T-cell (primary cell): ENCODE measurements at places on chromosomes 13 and 19. TPM values are rescaled to one million over a fixed set of nuclear protein-coding genes. Genes with fewer than 3 reads are reported as not detected.

GRCh38 chr19:10712754-10713153 is 5.1 kb upstream of the DNM2 start:
- no peak for DNase-seq

GRCh38 chr19:14187561-14187960 is 18.4 kb downstream of the ADGRL1 start:
- DNase-seq, result no peak

The MBD3L3 gene
- total RNA-seq, result not detected

DNA sequence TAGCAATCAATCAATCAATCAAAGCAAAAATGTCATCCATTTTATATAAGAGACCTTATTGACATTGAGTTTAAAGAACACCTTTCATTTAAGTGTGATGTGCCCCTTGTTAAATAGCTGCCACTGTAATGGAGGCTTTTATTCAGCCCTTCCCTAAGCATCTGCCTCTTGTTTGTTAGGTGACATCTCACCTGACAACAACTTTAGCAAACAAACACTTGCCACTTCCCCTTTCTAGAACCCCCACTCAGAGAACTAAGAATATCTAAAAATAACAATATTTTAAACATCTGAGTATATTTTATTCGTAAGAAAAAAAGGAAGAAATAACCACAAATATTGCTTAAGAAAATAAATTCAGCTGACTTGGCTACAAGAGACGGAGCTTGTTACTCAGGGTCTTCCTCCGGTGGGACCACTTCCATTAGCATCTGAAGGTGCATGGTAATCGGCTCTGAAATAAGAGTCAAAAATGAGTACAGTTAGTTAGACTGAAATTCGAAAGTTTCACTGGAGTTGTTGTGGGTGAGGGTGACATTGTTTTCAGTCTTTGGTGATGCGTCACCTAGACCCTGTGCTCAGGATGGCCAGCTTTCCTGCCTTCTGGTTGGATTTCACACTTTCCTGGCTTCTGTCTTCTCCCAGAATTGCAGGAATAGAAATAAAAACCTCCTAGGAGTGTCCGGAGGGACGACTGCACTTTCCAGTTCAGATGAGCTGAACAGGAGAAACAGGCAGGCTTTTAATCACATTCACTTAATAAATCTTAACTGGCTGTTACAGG is 39.1 kb downstream of the SLC7A9 start:
- no peak for DNase-seq

GRCh38 chr19:39110263-39110967 is 15.2 kb upstream of the PAK4 start:
- DNase-seq, result peak; percentile 74

GRCh38 chr19:10417541-10418234 is 2.6 kb upstream of the PDE4A start:
- DNase-seq, result no peak

The DCT gene
- total RNA-seq, result 0.53 TPM

The ZNF628 gene
- total RNA-seq, result 24.1 TPM

GRCh38 chr13:85638815-85639393 is 160.3 kb downstream of the SLITRK6 start:
- DNase-seq, result no peak

The OR7A10 gene
- not detected for total RNA-seq

DNA sequence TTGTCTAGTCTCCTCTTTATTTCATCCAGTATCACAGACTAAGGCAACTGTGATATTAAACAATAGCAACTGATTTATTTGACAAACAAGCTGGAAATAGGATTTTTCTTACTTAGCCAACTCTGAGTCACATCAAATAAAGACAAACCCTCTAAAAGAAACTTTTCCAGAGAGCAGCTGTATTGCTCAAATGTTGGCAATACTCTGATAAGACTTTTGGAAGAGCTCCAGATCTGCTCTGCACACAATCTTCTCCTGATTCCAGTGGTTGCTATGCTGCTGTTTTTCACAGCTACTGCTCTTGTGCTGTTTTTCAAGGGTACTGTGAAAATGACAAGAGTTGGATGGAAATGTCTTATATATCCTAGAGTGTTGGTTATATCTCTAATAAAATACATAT is 1479.2 kb downstream of the SLITRK5 start:
- no peak for DNase-seq

GRCh38 chr13:32247887-32248286 is 67.3 kb downstream of the ZAR1L start:
- DNase-seq, result no peak

GRCh38 chr13:31310356-31310755 is 110.6 kb downstream of the B3GLCT start:
- no peak for DNase-seq

The KLK3 gene
- not detected for total RNA-seq

DNA sequence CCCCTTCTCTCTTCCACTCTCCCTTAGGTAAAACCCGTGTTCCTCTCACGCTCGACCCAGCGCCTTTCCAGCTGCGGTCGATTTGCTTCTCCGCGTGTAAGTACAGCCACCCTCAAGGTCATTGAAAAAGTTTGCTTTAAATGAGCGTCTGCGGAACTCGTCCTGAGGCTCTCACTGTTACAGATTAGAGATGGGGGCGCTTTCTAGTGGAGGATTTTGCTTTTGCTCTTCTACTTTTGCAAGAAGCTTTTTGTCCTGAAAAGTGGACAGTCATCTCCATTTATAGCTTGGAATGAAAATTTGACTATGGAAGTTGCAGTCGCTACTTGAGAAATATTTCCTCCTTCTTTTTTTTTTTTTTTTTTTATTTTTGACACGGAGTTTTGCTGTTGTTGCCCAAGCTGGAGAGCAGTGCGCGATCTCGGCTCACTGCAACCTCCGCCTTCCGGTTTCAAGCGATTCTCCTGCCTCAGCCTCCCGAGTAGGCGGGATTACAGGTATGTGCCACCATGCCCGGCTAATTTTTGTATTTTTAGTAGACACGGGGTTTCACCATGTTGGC is 595 bp upstream of the RAB20 start:
- no peak for DNase-seq

The PPAN gene
- total RNA-seq, result 123 TPM

The ZNF563 gene
- total RNA-seq, result 3.8 TPM

GRCh38 chr13:27770809-27771208 is 21.5 kb upstream of the GSX1 start:
- DNase-seq, result no peak

GRCh38 chr13:95083758-95084157 is 217.5 kb downstream of the ABCC4 start:
- no peak for DNase-seq

The LGALS4 gene
- 6.3 TPM for total RNA-seq

DNA sequence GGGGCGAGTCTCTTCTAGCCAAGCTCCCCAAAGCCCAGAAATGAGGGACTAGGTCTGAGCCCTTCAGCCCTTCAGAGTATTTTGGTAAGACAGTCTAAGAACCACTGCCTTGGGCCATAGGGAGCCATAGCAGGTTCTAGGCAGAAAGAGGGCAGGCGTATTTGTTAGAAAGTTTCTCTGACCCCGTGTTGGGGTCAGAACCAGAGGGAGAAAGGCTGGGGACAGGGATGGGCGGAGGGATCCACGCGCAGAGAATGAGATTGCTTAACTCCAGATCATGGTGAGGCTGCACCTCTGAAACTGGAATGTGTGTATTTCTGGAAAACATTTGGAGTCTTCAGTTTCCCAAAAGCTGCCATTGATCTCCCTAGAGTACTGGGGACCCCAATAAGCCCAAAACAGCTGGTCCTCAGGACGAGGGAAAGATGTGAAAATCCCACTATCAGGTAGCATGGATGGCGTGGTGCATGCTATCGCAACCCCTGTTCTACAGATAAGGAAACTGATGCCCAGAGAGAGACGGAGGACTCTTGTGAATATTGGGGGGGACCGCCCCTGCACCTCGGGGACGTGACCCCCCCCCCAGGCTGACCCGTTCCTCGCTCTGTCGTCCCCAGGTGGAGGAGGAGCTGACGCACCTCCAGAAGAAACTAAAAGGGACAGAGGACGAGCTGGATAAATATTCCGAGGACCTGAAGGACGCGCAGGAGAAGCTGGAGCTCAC is 703 bp upstream of the TPM4 start:
- no peak for DNase-seq

- no peak for DNase-seq
Measured at GRCh38 chr13:59666504-59666903, 497.2 kb downstream of the DIAPH3 start.

DNA sequence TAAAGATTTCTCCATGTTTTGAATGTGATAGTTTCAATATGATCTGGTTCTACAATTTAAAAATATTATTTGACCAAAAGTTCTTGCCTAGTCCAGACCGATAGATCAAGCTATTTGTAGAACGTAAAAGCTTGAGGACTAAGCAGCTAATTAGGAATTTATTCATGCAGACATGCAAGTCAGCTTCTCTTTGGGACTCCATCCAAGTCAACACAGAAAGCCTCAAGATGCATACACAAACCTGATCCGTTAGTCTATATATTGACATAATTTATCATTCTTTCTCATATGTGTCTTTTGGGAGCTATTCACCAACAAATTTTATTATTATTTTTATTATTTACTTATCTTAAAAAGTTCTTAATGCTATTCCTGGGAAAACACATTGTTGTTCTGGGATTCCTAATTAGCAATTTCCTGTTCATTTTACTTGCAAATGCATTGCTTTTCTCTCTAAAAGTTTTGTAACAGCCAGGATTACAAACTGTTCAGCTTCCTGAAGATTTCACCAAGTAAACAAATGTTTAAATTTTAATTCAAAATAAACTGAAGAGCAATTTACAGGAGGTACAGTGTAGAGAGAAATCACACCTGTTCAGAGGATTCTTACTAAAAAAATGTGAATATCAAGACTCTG is 375.3 kb downstream of the GPC5 start:
- no peak for DNase-seq

DNA sequence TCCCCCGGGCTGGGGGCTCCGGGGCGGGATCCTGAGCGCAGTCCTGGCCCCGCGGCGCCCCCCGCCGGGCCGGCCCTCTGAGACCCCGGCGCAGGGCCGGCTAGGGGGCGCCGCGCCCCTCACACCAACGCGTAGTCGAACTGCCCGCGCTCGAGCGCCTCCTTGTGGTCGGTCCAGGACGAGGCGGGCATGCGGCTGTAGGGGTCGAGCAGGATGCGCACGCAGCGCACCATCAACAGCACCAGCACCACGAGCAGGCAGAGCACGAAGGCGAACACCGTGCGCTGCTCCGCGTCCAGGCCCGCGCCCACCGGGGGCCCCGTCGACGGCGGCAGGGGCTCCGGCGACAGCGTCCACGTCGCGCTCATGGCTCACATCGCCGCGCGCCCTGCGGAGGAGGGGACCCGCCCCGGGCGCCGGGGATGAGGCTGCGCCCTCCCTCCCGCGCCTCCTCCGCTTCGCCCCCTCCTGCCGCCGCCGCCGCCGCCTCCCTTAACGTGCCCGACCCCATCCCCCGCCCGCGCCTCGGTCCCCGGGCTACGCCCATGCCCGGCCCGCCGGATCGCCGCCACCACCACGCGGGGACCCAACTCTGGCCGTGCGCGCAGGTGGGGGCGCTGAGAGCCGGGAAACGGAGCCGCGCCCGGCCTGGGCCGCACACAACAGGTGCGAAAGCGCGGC is 624 bp downstream of the CTXN1 start:
- DNase-seq, result peak; percentile 59
